SIG-M5 (cell line): ENCODE measurements at places on chromosomes 2 and 18.

GRCh38 chr18:21525916-21526315 is 74.6 kb downstream of the ESCO1 start:
- DNase-seq: no peak

DNA sequence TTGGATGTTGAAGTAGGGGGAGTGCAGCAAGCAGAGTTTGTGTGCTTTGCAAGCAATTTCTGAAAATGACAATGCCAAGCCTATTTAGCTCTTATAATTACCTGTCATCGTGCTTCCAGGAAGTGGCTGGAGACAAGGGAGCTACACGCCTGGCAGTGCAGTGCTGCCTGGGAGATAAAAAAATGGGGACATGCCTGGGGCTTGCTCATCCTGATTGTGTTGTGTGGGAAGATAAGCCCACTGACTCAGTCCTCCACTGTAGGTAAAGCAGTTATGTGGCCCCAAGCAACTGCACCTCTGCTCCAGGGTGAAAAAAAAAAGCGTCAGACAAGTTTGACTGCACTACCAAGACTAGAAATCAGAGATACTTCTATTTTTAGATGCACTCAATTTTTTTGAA is 396.9 kb upstream of the NXPH2 start:
- no peak for DNase-seq

GRCh38 chr2:130726614-130727180 is 2.2 kb upstream of the GPR148 start:
- no peak for DNase-seq

DNA sequence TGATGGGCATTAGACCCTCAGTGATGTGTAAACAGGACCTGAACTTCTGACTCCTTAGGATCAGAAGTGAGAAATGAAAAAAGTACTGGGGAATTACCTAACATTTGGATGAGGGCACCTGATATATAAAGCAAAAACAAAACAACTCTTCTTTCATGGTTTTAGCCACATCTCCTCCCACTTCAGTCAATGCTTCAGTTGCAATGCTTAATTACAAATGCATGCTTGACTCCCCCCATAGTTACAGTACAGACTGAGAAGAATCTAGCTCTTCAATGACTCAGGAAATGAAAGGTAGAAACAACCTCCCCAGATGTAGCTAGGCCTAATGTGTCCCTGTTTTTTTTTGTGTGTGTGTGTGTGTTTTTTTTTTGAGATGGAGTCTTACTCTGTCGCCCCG is 276.8 kb upstream of the POU3F3 start:
- DNase-seq: no peak
